ENCODE measurements at places on chromosomes 5 and 9.

- no peak for DNase-seq
Observed at GRCh38 chr5:155434267-155434666, 420.7 kb downstream of the KIF4B start.

- no peak for DNase-seq
Observed at GRCh38 chr9:93149361-93149760, 15.3 kb upstream of the NINJ1 start.

DNA sequence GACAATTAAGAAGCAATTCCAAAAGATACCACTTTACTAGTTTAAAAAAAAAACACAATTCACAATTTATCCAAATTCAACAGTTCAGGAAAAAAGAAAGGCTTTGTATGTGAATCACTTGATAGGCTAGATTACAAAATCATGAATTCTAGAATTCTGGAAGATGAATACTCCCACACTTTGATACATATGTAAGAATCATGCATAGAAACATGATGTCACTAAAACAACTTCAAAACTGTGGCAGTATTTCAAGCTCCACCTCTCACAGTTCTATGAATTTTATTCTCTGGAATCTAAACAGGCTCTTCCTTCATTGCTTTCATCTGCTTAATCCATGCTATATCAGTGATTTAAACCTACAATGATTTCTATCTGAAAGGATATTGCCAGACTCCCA lies 51.0 kb downstream of the GNAQ start:
- no peak for DNase-seq

DNA sequence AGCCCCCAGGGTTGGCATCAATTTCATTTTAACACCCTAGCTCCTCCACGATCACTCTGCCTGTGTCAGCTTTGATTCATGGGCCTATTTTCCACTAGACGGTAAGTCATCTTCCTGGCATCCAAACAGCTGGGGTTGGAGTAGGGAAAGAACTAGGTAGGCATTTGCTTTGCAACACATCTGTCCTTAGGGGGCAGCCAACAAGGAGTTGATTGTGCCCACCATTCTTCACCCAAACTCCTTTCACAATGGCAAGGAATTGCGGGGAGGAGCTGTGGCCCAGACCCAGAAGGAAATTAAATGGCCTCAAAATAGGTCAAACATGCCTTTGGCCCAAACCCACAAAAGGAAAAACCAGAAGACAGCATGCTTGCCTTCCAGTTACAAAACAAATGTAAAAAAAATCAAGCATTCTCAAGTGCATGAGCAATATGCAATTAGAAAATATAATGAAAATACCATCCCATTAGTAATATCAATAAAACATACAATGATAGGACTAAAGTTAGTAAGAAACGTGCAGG lies 71.8 kb downstream of the NRG2 start:
- DNase-seq, result no peak

GRCh38 chr5:65699338-65699737 lies 22.6 kb downstream of the SGTB start:
- no peak for DNase-seq

- DNase-seq, result no peak
Observed at GRCh38 chr5:96683392-96683791, 21.2 kb downstream of the CAST start.

DNA sequence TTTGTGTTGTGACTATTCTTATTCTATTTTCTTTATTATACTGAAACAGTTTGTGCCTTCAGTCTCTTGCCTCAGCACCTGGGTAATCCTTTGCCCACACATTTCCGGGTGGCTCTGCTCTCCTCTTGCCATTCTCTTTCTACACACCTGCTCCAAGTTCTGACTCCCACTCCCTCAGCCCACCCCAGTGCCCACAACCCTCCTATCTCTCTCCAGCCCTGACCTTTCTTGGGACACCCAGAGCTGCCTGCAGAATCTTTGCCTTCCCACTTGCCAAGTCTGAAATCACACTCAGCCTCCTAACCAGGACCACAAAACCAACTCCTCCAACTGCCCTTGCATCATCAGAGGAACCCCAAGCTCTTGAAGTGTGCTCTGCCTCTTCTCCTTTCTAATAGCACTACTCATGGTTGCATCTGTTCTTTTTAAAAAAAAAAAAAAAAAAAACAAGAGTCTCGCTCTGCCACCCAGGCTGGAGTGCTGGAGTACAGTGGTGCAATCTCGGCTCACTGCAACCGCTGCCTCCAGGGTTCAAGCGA lies 4.1 kb downstream of the SWI5 start:
- DNase-seq, result no peak

GRCh38 chr9:92510747-92511146 lies 25.0 kb downstream of the ECM2 start:
- no peak for DNase-seq

DNA sequence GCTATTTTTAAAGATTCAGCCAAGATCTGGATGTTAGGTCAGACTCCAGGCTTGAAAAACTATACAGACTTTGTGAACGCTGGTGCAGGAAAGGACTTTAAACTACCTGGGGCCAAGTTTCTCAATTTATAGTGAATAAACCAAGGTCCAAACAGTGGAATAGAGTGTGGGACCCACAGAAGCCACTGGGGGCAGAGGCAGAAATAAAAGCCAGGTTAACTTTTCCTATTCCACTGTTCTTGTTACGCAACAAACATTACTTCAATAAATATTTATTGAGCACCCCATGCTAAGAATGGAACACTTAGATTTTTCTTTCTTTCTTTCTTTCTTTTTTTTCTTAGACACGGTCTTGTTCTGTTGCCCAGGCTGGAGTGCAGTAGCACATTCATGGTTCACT lies 11.0 kb upstream of the HAVCR1 start:
- DNase-seq, result no peak

GRCh38 chr9:91248707-91249106 lies 113.0 kb downstream of the AUH start:
- no peak for DNase-seq

DNA sequence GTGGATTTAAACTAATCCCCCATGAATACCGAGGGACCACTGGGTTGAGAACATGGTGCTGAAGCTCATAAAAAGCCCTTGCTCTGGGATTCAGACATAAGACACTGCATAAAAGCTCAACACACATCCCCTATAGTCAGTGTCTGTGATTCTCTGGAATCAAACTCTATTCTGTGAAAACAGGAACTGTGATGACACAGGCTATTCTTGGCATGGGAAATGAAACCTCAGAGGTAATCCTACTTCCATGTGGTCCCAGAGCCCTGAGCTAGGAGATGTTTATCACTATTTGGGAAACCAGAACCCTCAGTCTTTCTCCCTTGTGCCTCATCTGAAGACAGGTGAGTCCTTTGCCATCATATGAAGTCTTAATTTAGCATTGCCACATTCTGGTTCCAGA lies 135.4 kb upstream of the PRSS3 start:
- DNase-seq, result no peak

GRCh38 chr5:126969548-126969947 lies 60.8 kb downstream of the MARCHF3 start:
- no peak for DNase-seq

- DNase-seq, result no peak
Observed at GRCh38 chr9:91066042-91066415, 264.4 kb downstream of the SYK start.

DNA sequence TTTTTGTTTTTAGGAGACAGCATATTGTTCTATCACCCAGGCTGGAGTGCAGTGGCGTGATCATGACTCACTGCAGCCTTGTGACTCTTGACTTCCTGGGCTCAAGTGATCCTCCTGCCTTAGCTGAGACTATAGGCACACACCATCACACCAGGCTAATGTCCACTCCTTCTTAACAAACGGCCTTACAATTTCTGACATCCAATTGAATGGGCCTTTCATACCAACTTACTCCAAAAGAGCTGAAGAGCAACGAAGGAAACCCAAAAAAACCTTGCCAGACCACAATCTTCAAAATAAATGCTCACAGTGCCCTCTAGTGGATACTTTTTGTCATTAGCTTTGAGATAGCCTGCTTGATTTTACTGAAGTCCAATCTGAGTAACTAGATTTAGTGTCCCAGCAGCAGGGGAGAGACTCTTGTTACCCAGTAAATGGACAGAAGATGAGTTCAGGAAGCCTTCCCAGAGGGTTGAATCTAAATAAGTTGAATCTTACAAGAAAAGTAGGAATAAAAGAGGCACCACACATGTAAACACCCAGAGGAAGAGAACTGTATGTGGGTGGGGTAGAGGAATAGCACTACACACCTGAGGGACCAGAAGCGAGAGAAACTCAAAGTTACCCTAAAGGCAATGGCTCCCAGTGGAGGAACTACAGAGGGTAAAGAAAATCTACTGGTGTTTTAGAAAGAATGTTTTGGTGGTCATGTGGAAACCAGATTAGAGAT lies 9.3 kb downstream of the ZNF622 start:
- DNase-seq, result no peak

DNA sequence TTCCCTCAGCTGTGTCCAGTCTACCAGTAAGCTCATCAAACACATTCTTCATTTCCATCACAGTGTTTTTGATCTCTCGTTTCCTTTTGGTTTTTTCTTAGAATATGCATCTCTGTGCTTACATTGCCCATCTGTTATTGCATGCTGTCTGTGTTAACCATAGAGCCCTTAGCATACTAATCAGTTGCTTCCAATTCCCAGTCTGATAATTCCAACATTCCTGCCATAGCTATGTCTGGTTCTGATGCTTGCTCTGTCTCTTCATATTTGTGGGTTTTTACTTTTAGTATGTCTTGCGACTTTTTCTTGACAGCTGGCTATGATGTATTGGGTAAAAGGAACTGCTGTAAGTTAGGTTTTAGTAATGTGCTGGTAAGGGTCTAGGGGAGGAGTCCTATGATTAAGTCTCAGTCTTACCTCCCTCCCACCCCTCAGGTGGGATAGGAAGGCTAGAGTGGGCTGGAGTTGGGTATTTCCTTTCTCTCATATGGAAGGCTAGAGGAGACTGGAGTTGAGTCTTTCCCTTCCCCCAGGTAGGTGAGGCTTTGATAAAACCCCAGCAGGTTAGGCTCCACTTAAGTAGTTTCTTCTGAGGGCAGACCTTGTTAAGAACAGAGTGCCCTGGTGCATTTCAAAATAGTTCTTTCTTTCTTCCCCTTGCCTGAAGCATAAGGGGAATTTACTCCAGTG lies 99.1 kb upstream of the RASGRF2 start:
- no peak for DNase-seq

DNA sequence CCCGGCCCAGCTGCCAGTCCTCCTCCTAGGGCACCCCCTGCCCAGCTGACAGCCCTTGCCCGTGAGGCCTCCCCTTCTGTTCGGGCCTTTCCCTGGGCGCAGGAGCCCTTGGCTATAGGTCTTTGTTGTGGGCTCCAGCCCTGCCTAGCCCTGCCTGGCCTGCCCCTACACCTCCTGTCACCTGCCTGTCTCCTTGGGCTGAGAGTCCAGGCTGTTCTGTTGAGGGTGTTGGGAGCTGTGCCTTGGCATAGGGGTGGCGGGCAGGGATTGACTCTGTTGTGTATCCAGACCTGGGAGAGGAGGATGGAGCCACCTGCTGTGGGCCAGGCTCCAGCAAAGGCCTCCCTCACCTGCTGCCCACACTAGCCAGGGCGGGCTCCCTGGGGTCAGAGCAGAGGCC lies 11.6 kb downstream of the FCN2 start:
- DNase-seq, result no peak

- no peak for DNase-seq
Observed at GRCh38 chr5:181221105-181221791, 1.8 kb upstream of the TRIM41 start.

GRCh38 chr9:137953683-137954438 lies 76.3 kb downstream of the CACNA1B start:
- DNase-seq, result no peak

DNA sequence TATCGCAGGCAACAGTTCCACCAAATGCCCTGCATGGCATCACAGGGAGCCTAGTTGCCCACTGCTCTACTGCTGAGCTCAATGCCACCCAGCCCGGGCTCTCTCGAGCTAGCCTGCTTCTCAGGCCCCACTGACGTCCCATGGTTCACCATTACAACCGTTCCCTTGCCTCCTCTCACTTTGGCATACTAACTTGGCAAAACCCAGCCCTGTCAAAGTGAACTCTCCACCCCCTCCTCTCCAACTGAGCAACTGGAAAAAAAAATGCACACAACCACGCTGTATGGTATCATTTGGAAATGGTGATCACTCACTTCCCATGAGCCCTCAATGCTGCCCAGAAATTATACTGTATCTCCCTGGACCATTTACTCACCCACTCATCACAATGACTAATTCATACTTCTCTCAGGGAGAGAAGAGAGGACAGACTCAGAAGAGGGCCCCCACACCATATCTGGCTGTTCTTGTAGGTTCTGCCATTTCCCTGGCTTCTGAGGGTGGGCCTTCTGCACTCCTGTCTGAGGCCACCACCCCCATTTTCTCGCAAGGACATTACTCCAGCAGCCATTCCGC lies 51.4 kb upstream of the RARS1 start:
- DNase-seq, result no peak

GRCh38 chr9:114299286-114300152 lies 23.4 kb upstream of the ORM1 start:
- DNase-seq, result no peak

DNA sequence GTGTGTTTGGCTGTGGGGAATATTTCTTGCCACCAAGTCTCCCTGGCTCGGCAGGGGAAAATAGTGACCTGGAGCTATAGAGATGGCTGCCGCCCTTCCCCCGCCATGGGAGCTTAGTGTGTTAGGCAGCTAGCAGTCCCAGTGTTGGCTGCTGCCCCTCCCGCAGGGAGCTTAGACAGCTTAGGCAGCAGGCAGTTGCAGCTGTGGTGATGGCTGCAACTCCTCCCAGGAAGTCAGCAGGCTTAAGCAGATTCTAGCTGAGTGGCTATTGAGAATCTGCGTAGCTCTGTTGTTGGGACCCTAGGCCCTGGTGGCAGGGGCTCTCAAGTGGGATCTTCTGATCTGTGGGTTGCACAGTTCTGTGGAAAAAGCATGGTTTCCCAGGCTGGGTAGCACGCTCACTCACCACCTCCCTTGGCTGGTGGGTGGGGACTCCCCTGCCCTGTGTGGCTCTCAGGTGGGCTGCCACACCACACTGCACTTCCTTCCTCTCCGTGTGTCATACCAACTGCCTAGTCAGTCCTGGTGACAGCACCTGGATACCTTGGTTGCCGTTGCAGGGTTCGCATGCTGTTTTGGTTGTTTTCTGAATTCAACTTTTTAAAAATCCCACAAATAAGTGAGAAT lies 9.3 kb downstream of the OR1N2 start:
- no peak for DNase-seq

DNA sequence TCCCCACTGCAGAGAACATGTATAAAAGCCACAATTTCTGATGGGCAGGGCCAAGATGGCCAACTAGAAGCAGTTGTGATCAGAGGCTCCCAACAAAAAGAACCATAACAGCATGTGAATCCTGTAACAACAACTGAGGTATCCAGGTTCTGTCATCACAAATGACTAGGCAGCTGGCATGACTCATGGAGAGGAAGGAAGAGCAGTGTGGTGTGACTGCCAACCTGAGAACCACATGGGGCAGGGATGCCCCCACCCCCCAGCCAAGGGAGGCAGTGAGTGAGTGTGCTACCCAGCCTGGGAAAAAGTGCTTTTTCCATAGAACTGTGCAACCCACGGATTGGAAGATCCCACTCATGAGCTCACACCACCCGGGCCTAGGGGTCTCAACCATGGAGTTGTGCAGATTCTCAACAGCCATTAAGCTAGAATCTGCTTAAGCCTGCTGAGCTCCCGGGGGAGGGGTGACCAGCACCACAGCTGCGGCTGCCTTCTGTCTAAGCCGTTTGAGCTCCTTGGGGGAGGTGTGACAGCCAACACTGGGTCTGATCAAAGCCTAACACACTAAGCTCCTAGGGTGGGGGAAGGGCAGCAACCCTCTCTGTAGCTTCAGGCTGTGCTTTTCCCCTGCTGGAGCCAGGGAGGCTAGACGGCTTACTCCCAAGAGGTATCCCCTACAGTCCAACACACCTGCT lies 80.1 kb upstream of the DMAC1 start:
- no peak for DNase-seq

- no peak for DNase-seq
Observed at GRCh38 chr5:74313896-74314295, 326.6 kb downstream of the ENC1 start.

GRCh38 chr5:60613826-60614225 lies 86.1 kb downstream of the DEPDC1B start:
- DNase-seq, result no peak

Measured in left ventricle myocardium inferior (tissue), 1 donor.